Effector memory CD8-positive, alpha-beta T cell (primary cell): ENCODE measurements at places on chromosomes 7 and 10.
A peak's percentile ranks its signal among the peaks of the same experiment; 100 is the strongest.

GRCh38 chr7:50184271-50184990, 91.4 kb upstream of the ZPBP start:
- H3K27ac ChIP-seq, result no peak overlapping the region
- H3K4me1 ChIP-seq, result peaks cover 2% of the 10 kb centered on the region
- no peak for DNase-seq
- H3K4me3 ChIP-seq, result no peak overlapping the region

- no peaks in the 10 kb centered on the region for H3K36me3 ChIP-seq
- H3K4me1 ChIP-seq, result peaks cover 20% of the 10 kb centered on the region
Measured at GRCh38 chr7:142445019-142445686, 187.3 kb upstream of the PRSS58 start.

- DNase-seq, result no peak
- H3K27me3 ChIP-seq, result peaks cover 8% of the 10 kb centered on the region
- H3K4me1 ChIP-seq, result no peaks in the 10 kb centered on the region
- no peak overlapping the region for H3K27ac ChIP-seq
- no peak overlapping the region for H3K4me3 ChIP-seq
Measured at GRCh38 chr7:27277628-27278027, 35.0 kb downstream of the EVX1 start.

DNA sequence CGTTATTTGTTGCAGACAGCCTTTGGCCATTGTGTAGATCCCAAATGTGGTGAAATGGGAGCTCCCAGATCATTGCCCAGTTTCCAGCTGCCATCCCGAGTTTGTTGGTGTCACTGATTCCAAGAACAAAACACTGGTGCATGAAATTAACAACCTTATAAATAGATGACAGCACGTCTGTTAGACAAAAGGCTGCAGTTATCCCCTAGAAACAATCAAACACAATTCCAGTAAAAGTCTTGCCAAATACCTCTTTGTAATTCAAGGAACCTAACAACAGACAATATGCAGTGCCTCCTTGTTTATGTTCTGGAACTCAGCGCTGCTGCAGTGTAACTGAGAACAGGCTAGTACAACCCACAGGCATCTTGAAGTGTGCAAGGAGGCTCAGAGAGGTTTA, 404.5 kb downstream of the PAXIP1 start:
- no peak overlapping the region for H3K27ac ChIP-seq
- no peak overlapping the region for H3K4me3 ChIP-seq
- H3K4me1 ChIP-seq, result no peaks in the 10 kb centered on the region
- no peaks in the 10 kb centered on the region for H3K36me3 ChIP-seq
- no peaks in the 10 kb centered on the region for H3K27me3 ChIP-seq

- peaks cover 4% of the 10 kb centered on the region for H3K36me3 ChIP-seq
- H3K27me3 ChIP-seq, result peaks cover 23% of the 10 kb centered on the region
- H3K27ac ChIP-seq, result peak overlapping the region; percentile 36
- peak overlapping the region; percentile 66 for H3K4me3 ChIP-seq
Measured at GRCh38 chr7:94087664-94088352, 83.7 kb upstream of the BET1 start.

GRCh38 chr10:6445671-6446316, 134.3 kb downstream of the PRKCQ start:
- H3K4me3 ChIP-seq, result no peak overlapping the region
- peak; percentile 47 for DNase-seq
- H3K27me3 ChIP-seq, result no peaks in the 10 kb centered on the region
- H3K36me3 ChIP-seq, result peaks cover 43% of the 10 kb centered on the region
- peak overlapping the region; percentile 55 for H3K27ac ChIP-seq

- H3K36me3 ChIP-seq, result no peaks in the 10 kb centered on the region
- no peak overlapping the region for H3K27ac ChIP-seq
- H3K27me3 ChIP-seq, result peaks cover 10% of the 10 kb centered on the region
- no peaks in the 10 kb centered on the region for H3K4me1 ChIP-seq
- no peak overlapping the region for H3K4me3 ChIP-seq
Measured at GRCh38 chr10:29081951-29082685, 206.8 kb upstream of the LYZL1 start.
